Esophagus squamous epithelium (tissue), 5 donors: ENCODE measurements at places on chromosomes 2 and 18. TPM values are rescaled to one million over a fixed set of nuclear protein-coding genes. Genes with fewer than 3 reads are reported as not detected.

The NYAP2 gene
- total RNA-seq, result 0.09 TPM

The RAB1A gene
- total RNA-seq, result 81.1 TPM

The TUBB8B gene
- 0.40 TPM for total RNA-seq

DNA sequence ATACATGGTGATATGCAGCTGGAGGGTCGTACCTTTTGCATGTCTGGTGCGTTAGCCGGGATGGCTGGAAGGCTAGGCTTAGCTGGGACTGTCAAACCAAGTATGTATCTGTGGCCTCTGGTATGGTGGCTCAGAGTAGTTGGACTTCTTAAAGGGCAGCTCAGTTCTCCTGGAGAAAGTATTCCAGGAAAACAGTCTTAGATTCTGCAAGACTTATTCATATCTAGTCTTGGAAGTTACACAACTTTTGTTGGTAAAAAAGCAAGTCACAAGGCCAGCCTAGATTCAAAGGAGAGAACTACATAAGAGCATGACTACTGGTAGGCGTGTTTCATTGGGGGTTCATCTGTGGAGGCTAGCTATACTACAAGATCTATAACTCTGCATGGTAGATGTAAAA lies 45.5 kb downstream of the EML4 start:
- DNase-seq, result no peak

- no peak for DNase-seq
Observed at GRCh38 chr2:239916205-239917124, 108.7 kb downstream of the NDUFA10 start.

GRCh38 chr2:69012310-69013141 lies 453 bp upstream of the ANTXR1 start:
- no peak for DNase-seq

GRCh38 chr2:107621186-107622165 lies 205.2 kb upstream of the RGPD4 start:
- DNase-seq, result no peak
